ENCODE measurements at places on chromosomes 7 and 10.
A peak's percentile ranks its signal among the peaks of the same experiment; 100 is the strongest.

DNA sequence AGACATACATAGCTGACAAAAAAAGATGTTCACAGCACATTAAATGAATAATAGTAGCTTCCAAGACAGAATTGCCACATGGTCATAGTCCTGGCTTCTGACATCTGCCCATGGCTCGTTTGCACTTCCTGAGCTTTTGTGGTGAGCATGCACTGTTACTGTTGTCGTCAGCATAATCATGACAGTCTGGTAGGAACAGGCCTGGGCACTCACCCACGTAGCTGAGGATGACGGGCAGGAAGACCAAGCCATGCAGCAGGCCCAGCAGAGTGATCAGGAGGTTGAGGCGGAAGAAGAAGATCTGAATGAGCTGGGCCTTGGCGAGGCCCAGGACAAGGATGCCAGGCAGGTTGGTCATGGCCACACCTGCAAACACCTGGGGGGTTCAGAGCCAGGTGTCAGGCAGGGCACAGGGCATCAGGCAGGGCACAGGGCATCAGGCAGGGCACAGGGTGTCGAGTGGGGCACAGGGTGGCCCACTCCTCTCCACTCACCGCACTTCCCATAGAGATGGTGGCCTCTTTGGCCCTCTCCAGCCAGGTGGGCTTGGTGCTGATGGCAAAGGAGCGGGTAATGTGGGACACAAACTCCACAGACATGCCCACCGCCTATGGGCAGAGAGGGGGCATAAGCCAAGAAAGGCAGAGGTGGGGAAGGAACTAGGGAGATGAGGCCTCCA is 25.3 kb upstream of the NUDCD3 start:
- no peak overlapping the region for H3K4me3 ChIP-seq
- no peaks in the 10 kb centered on the region for H3K27me3 ChIP-seq
- no peak overlapping the region for H3K27ac ChIP-seq
- no peaks in the 10 kb centered on the region for H3K4me1 ChIP-seq
- DNase-seq = no peak

DNA sequence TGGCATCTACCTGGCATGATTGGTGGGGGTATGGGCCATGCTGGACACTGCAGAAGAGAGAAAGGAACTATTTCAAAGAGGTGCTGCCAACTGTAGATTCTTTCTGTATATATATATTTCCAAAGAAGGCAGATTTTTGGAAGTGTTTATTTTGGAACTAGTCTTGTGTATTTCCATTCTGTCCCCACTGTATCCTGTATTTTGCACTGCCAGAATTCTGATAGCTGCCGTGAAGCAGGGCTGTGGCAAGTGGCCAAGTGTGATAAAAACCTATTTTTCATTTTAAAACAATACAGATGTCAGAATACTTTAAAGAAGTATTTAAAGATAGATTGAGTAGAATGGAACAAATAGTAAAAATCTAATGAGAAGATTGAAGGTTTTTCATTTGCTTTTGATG is 17.1 kb downstream of the MCU start:
- 0 out of 2 replicates have a peak, but pooled peaks cover 12% of the 10 kb centered on the region for H3K36me3 ChIP-seq
- no peaks in the 10 kb centered on the region for H3K27me3 ChIP-seq
- peaks cover 42% of the 10 kb centered on the region for H3K4me1 ChIP-seq
- no peak for DNase-seq
- H3K4me3 ChIP-seq = no peak overlapping the region
- no peak overlapping the region for H3K27ac ChIP-seq

- H3K36me3 ChIP-seq = no peaks in the 10 kb centered on the region
- H3K4me1 ChIP-seq = peaks cover 32% of the 10 kb centered on the region
- H3K27ac ChIP-seq = peak overlapping the region; percentile 91
- H3K27me3 ChIP-seq = no peaks in the 10 kb centered on the region
- no peak overlapping the region for H3K4me3 ChIP-seq
Measured at GRCh38 chr7:101717628-101718357, 88.7 kb upstream of the MYL10 start.

DNA sequence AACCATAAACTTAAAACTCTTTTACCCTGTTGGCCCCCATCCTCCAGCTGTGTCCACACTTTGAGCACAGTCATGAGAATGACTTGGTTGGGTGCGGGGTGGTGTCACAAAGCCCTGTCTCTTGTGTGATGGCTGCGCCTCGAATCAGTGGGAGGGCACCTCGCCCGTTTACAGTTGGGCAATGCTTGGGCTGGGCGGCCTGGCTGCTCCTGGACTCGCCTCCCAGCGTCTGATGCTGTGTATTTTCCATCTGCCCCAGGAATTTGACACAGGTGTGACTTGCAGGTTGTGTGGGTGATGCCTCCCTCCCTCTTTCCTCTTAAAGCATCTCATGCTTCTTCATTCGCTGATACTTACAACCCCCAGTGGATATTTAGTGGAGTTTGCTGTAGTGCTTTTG is 33.7 kb downstream of the CHST12 start:
- no peaks in the 10 kb centered on the region for H3K27me3 ChIP-seq
- no peaks in the 10 kb centered on the region for H3K4me1 ChIP-seq
- H3K4me3 ChIP-seq = no peak overlapping the region
- DNase-seq = no peak
- peaks cover 21% of the 10 kb centered on the region for H3K36me3 ChIP-seq
- H3K27ac ChIP-seq = no peak overlapping the region

DNA sequence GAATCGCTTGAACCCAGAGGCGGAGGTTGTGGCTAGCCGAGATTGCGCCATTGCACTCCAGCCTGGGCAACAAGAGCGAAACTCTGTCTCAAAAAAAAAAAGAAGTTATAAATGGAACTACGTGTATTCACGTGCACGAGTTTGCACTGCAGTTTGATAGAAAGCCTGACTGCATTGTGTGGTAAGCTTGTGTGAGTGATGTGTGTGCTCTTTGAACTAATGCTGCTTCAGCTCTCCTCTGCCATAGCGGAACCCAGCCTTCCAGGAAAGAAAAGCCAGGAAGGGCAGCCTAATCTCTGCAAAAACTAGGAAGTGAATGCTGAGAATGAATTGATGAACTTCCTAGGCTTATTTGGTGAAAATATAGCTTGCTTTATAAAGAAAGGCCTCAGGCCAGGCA is 15.6 kb upstream of the MKRN1 start:
- no peak overlapping the region for H3K4me3 ChIP-seq
- H3K27me3 ChIP-seq = no peaks in the 10 kb centered on the region
- no peak for DNase-seq
- no peaks in the 10 kb centered on the region for H3K4me1 ChIP-seq
- H3K36me3 ChIP-seq = no peaks in the 10 kb centered on the region
- no peak overlapping the region for H3K27ac ChIP-seq

DNA sequence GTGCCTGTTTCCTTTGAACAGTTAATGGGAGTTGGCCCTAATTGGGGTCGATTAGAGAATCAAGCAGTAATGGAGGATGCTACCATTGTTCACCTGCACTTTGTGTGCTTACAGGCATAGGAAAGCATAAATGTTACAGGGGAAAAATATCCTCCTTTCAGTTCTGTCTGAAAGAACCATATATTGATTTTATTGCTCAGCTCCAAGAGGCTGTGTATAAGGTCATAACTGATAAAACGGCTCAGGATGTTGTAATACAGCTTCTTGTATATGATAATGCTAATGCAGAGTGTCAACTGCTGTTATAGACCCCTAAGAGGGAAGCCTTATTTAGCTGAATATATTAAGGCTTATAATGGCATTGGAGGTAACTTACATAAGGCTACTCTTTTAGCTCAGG is 32.9 kb upstream of the AKR1C2 start:
- DNase-seq = no peak
- no peaks in the 10 kb centered on the region for H3K27me3 ChIP-seq
- H3K27ac ChIP-seq = no peak overlapping the region
- no peak overlapping the region for H3K4me3 ChIP-seq
- no peaks in the 10 kb centered on the region for H3K36me3 ChIP-seq

DNA sequence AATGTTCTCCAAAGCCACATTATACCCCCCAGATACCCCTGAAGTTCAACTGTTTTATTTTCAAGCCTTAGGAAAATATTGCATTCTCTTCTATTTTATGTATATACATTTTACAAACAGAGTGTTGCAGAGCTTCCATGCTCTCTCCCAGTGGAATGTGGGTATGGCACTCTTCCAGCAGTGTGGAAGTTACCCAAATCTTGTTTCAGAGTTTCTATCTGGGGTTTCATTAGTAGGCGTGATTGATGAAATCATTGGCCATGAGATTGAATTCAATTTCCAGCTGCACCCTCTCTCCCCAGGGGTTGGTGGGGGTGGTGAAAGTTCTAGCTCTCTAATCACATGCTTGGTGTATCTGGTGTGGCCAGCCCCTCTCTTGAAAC is 350.4 kb downstream of the RPS24 start:
- no peaks in the 10 kb centered on the region for H3K36me3 ChIP-seq
- no peaks in the 10 kb centered on the region for H3K27me3 ChIP-seq
- H3K4me3 ChIP-seq = no peak overlapping the region
- DNase-seq = no peak

DNA sequence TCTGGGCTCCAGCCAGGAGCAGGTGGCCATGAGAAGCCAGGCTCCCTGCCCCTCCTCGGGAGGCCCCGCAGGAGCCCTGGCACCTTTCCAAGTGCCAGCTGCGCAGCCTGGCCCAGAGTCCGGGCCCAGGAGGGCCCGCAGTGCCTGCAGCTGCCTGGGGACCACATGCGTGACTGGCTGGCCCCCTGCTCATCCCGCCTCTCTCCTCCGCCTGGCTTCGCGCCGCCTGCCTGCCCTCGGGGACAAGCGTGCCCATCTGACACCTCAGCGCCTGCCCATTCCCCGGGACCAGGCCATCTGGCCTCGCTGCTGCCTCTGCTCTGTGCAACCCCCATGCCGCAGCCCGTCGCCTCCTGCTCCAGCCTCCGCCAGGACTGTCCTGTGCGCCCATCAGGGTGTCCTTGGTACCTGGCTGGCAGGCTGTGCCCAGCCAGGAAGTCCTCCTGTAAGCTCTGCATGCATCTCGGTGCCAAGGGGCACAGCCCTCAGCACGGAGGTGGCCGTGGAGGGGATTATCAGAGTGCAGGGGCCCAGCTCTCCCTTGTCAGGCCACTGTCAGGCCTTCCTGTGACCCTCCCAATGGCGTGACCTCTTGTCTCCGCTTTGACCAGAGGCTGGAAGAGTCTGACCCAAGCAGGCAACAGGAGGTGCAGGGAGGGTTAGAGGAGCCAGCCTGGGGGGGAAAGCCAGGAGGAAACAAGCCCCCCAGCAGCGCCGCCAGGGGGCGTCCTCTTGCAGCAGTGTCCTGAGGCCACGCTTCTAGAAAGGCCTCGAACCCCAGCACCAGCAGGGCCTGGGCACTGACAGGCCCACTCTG is 50.5 kb downstream of the TMEM209 start:
- H3K27me3 ChIP-seq = no peaks in the 10 kb centered on the region
- H3K4me3 ChIP-seq = no peak overlapping the region
- no peak for DNase-seq
- no peaks in the 10 kb centered on the region for H3K4me1 ChIP-seq
- no peak overlapping the region for H3K27ac ChIP-seq

- H3K4me3 ChIP-seq = no peak overlapping the region
- no peak for DNase-seq
- no peak overlapping the region for H3K27ac ChIP-seq
- no peaks in the 10 kb centered on the region for H3K36me3 ChIP-seq
- peaks cover 5% of the 10 kb centered on the region for H3K4me1 ChIP-seq
Measured at GRCh38 chr7:44311561-44312495, 13.6 kb downstream of the CAMK2B start.

GRCh38 chr7:128176696-128177095 is 64.4 kb upstream of the LEP start:
- no peak overlapping the region for H3K27ac ChIP-seq
- DNase-seq = no peak
- H3K36me3 ChIP-seq = no peaks in the 10 kb centered on the region
- H3K4me3 ChIP-seq = no peak overlapping the region
- peaks cover 6% of the 10 kb centered on the region for H3K27me3 ChIP-seq
- no peaks in the 10 kb centered on the region for H3K4me1 ChIP-seq

- H3K4me3 ChIP-seq = no peak overlapping the region
- H3K36me3 ChIP-seq = peaks cover 13% of the 10 kb centered on the region
- no peaks in the 10 kb centered on the region for H3K27me3 ChIP-seq
- peaks cover 50% of the 10 kb centered on the region for H3K4me1 ChIP-seq
Measured at GRCh38 chr10:80526218-80526617, 11.5 kb upstream of the SH2D4B start.

DNA sequence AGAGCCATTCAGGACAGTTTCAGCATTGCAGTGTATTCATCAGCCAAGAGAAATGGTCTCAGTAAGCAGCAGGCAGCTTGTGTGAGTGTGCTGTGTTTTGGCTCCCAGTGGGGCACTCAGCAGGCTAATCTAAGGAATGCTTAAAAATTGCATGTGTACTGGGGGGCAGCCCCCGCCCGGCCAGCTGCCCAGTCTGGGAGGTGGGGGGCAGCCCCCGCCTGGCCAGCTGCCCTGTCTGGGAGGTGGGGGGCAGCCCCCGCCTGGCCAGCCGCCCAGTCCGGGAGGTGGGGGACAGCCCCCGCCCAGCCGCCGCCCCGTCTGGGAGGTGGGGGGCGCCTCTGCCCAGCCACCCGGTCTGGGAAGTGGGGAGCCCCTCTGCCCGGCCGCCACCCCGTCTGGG is 116.2 kb downstream of the GRID1 start:
- H3K36me3 ChIP-seq = no peaks in the 10 kb centered on the region
- no peaks in the 10 kb centered on the region for H3K27me3 ChIP-seq
- no peak overlapping the region for H3K4me3 ChIP-seq
- DNase-seq = no peak

- no peaks in the 10 kb centered on the region for H3K27me3 ChIP-seq
- H3K4me1 ChIP-seq = no peaks in the 10 kb centered on the region
Measured at GRCh38 chr7:140923358-140924006, 1.2 kb downstream of the BRAF start.

- no peak for DNase-seq
- no peak overlapping the region for H3K4me3 ChIP-seq
- H3K27me3 ChIP-seq = no peaks in the 10 kb centered on the region
- no peaks in the 10 kb centered on the region for H3K4me1 ChIP-seq
Measured at GRCh38 chr7:66725843-66726242, 14.7 kb upstream of the RABGEF1 start.

DNA sequence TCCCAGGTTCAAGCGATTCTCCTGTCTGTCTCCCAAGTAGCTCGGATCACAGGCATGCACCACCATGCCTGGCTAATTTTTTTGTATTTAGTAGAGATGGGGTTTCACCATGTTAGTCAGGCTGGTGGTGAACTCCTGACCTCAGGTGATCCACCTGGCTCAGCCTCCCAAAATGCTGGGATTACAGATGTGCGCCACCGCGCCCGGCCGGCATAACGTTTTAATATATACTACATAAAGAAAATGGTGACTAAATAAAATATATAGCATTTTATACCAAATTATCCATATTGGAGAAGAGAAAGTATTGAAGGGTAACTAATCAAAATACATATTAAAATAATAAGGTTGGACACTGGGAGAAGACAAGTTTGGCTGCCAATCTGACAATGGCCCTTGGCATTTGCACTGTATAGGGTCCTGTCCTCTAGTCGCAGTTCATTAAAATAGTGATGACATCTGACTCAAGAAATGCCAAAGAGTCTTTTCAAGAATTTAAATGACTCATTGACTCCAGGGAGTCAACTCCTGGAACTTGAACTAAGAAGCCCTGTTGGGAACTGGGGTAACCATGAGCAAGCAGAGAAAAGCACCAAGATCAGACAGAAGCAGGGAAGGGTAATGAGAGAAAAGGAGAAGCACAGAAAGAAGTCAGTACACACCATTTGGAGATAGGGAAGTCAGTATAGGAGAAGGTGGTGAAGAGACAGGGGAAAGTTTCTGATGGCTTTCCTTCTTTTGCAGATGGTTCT is 91.1 kb downstream of the CH25H start:
- no peak overlapping the region for H3K4me3 ChIP-seq
- no peaks in the 10 kb centered on the region for H3K36me3 ChIP-seq
- no peaks in the 10 kb centered on the region for H3K27me3 ChIP-seq
- H3K27ac ChIP-seq = peak overlapping the region; percentile 66
- H3K4me1 ChIP-seq = peaks cover 64% of the 10 kb centered on the region

GRCh38 chr10:111445667-111446066 is 368.8 kb downstream of the ADRA2A start:
- no peak overlapping the region for H3K27ac ChIP-seq
- no peaks in the 10 kb centered on the region for H3K4me1 ChIP-seq
- no peak for DNase-seq
- H3K36me3 ChIP-seq = no peaks in the 10 kb centered on the region
- H3K27me3 ChIP-seq = no peaks in the 10 kb centered on the region
- no peak overlapping the region for H3K4me3 ChIP-seq

All from SJSA1 (cell line).